CD4-positive, alpha-beta T cell treated with Interleukin-4 for 1 hour (primary cell): ENCODE measurements at places on chromosomes 7 and 10.
A peak's percentile ranks its signal among the peaks of the same experiment; 100 is the strongest.

DNA sequence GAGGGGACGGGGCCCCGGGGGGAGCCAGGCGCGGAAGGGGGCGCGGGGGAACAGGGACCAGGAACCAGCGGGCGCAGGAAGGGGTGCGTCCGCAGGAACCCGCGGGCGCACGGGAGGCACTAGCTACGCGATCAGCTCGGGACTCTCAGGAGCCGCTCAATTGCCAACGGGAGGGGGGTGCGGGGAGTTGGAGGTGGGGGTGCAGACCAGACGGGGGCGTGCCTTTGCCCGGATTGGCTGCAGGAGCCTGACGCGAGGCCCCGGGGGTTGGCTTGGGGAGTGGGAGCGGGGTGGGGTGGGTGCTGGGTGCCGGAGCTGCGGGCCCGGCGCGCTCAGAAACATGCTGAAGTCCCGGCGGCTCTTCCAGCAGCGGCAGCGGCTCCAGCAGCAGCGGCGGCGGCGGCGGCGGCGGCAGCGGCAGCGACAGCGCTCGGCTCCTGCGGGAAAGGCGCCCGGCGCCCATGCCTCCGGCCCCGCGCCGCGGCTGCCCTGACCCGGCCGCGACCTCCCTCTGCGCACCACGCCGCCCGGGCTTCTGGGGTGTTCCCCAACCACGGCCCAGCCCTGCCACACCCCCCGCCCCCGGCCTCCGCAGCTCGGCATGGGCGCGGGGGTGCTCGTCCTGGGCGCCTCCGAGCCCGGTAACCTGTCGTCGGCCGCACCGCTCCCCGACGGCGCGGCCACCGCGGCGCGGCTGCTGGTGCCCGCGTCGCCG is at the start of gene ADRB1:
Gene ADRB1 (plus strand): TSS at position 335 of the 715 bp plus-strand sequence. CDS start 267 bp downstream, at position 602.
- peak; percentile 72 for DNase-seq

- no peak for DNase-seq
These were observed 128.5 kb downstream of the BTAF1 start for GRCh38 chr10:92052088-92052487.

DNA sequence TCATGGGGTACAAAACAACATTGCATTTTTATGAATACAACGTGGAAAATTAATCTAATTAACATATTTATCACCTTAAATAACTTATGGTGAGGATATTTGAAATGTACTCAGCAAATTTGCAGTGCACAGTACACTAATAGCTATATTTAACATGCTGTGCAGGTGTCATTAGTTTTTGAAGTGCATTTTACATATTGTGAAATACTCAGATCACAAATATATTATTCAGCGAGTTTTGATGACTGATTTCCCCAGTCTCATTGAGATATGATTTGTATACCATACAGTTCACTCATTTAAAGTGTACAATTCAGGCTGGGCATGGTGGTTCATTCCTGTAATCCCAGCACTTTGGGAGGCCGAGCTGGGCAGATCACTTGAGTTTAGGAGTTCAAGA is 59.5 kb downstream of the TET1 start:
- no peak for DNase-seq

- DNase-seq, result no peak
These were observed 2.1 kb downstream of the DRGX start for GRCh38 chr10:49393757-49394156.

DNA sequence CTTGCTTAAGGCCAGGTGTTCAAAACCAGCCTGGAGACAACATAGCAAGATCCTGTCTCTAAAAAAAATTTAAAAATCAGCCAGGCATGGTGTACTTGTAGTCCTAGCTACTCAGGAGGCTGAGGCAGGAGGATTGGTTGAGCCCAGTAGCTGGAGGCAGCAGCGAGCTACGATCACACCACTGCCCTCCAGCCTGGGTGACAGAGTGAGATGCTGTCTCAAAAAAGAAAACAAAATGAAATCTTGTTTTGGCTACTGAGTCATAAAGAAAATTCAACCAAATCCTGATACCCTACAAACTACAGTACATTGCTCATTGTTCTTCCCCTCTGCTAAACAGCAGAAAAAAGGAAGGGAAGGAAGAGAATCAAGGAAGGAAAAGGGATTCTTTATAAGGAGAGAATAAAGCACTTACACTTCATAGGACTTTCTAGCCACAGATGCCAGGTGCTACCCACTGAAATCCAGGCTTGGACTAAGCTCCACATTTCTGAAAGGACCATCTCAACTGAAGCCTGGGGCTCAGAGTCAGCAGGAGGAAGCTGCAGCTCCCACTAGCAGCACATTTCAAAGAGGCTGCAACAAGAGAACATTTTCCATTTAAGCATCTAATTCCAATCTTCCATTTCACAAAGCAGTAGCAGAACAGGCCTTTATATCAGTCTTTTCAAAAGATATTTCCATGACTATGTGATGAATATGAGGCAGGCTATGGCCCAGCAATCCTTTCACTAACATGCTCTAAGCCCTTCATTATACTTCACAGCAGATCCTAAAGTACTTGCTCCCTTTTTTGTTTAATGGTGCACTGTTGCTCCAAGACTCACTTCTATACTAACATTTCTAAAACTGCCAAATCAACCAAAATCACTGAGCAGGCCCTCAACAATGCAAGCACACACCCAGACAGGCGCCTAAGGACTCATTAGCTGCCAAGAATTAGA is 13.5 kb downstream of the TNPO3 start:
- DNase-seq, result no peak

DNA sequence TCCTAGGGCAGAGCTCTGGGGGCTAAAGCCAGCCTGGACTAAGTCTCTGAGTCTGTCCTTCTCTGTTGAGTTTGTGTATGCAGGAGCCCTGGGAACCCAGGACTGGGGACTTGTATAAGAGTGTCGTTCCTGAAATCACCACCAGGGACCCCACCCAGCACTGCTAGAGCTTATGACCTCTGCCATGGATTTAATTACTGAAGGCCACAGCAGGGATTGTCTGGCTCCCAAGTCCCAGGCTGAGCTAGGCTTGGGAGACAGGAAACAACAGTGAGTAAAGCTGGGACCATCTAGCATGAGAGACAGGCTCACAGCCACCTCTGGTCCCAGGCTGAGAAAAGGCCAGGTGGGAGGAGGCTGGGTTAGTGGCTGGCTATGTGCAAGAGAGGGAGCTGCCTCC is 1.4 kb upstream of the TSPAN15 start:
- DNase-seq, result peak; percentile 61

DNA sequence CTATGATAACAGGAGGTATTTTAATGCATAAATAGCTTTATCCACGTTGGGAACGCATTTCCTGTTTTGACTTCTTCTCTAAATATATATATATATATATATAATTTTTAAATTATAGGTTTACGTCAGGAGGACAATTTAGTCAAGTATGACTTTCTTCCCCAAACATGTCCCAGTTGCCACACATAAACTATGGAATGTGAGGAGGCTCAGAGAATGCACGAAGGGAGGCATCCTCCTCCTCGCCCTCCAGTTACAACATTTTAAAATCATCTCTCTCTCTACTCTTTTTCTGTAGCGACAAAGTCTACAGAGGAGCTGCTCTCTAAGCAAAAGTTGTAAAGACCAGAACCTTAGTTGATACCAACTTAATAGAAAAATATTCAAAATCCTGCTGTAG is 106.9 kb upstream of the LYZL1 start:
- DNase-seq, result no peak

DNA sequence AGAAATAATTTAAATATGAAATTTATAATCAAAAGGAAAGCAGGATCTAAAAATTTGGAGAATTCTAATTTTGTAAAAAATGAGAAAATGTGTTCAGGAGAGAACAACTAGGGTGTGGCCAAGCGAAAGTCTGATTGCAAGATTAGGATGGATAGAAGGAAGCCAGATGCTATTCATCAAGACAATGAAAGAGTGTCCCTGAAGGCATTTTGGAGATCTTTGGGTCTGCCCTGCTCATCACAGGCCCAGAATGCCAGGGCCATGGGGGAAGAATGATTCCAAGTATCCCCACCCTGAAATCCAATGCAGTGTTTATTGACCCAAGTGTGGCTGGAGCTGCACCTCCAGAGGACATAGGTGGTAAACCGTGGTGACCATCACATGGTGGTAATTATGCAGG is 724.0 kb upstream of the FZD8 start:
- no peak for DNase-seq

- DNase-seq, result no peak
These were observed at the start of gene CHST3 for GRCh38 chr10:71964098-71964742. CHST3 (plus strand) TSS chr10:71964395; CDS start chr10:72005843, 41,448 bp downstream.

GRCh38 chr7:13062631-13063030 is 375.2 kb downstream of the ARL4A start:
- no peak for DNase-seq

GRCh38 chr10:86348321-86349210 is 18.0 kb downstream of the GRID1 start:
- no peak for DNase-seq

GRCh38 chr10:30510932-30511700 is 77.1 kb downstream of the MAP3K8 start:
- DNase-seq, result no peak

DNA sequence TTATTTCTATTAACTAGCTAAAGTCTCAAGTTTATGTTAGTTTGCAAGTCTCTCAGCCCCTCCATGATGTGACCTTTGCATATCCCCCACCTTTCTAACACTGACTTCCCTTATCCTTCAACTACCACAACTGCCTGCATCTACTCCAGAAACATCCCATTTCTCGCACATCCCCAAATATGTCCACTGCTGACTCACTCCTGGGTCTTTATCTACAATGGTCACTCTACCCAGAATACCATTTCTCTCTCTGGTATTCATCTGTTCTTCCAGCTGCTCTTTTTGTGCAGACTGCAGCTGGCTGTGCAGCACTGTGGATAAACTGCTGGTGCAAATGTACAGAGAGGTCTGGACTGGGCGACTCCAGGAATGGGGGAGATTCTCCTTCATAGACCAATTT is 32.7 kb upstream of the PRSS1 start:
- DNase-seq, result no peak

DNA sequence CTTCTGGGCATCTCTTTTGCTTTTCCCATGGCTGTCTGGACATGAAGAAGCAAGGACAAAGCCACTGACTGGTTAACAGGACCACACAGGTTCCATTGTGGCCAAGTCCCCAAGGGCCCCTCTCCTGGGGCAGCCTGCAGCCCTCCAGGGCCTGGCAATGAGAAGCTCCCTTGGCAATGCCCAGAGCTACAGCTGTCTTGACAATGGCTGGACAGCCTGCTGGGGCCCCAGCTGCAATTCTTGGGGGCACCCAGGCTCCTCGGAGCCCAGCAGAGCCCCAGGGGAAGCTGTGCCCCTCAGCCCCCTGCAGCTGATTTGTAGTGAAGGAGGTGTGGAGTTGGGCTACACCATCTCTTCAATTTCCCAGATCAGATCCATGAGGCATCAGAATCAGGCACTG is 384.9 kb upstream of the PODXL start:
- no peak for DNase-seq

DNA sequence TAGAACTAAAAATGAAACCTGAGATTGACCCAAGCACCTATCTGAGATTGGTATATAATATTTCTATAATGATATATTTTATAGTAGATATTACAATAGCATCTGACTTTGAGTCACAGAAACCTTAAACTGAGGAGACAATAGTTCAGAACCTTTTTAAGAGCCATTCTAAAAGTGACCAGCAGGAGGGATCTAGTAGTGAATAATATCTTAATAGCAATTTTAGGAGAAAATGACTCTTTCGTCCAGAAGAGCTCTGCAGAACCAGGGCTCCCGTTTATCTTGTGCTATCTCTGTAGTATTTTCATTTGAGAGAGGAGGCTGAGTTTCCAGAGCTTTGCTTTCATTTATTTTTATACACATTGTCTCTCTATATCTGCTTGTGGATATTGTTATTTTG is 68.1 kb downstream of the PODXL start:
- no peak for DNase-seq

DNA sequence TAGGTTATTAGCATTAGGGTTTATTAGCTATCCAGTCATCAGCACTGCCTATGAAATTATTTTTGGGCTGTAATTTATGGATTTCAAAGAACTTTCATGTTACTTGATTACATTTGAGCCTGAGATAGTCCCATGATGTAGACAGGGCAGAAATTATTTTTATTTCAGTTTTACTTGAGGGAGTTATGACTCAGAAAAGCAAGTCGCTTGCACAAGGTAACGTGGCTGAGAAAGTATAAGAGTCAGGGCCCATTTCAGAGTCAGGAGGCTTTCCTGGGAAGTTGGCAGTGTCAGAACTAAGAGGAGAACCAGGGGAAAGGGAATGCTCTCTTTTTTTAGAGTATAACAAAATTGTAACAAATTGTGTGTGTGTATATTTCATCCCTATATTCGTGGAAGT is 16.5 kb downstream of the GATA3 start:
- no peak for DNase-seq

DNA sequence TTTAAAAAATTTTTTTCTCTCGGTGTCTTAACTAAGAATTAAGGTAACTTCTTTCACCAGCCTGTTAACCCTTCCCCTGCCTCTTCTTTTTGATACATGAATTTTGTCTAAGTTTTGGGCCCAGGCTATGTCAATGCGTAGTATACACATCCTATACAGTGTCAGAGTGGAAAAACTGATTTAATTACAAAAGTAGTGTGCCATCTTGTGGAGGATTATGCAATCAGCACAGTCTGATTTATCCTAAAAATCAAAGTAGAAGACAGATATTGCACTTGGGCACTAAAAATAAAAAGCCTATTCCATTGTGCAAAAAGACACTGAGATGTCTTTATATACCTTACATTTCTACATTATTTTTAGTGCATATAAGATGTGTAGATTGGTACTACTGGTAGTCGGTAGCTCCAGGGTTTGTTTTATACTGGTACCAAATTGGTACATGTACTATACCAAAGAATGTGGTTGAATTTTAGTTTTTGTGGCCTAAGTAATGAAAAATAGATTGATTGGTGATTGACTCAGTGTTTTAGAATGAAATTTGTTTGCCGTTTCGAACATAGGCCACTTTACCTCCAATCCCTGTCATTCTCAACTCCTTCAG is 96.6 kb downstream of the MKLN1 start:
- DNase-seq, result peak; percentile 63

- no peak for DNase-seq
These were observed 116.5 kb downstream of the CABCOCO1 start for GRCh38 chr10:61779276-61779675.

GRCh38 chr7:5324961-5325360 is 42.2 kb downstream of the SLC29A4 start:
- no peak for DNase-seq

- DNase-seq, result no peak
These were observed 85.8 kb upstream of the EGFR start for GRCh38 chr7:54932818-54933543.

GRCh38 chr10:131141207-131141606 is 170.3 kb downstream of the TCERG1L start:
- DNase-seq, result no peak

DNA sequence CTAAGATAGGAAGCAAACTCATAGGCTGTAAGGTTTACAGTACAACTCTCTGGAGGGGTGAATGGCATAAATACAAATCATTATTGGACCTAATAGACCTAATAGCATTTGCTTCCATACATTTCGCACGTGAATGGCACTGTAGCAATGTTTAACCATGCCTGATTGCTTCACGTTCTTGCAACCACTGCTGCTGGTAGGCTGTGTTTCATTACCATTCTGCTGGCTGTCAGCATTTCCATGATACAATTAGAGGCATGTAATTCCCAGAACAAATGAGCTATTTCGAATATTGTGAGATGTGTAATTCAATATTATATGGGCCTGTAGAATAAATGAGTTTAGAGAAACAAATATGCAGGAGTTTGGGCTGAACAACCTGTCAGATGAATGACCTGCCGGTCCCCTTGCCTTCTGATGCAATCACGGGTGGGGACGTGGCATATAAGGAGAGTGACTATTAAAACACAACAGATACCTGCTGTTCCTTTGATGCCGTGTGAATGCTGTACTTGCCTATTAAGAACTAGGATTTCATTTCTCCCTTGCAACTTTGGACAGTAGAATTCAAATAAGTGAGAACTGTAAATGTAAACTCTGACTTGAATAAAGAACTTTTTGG is 393.4 kb downstream of the ACTR3B start:
- DNase-seq, result no peak

- DNase-seq, result no peak
These were observed 65.2 kb downstream of the COL13A1 start for GRCh38 chr10:69866688-69867461.
